A549 treated with ZK216348 at 1 μM for 4 hours (cell line): ENCODE measurements at places on chromosomes 2 and 18. TPM values are rescaled to one million over a fixed set of nuclear protein-coding genes. Genes with fewer than 3 reads are reported as not detected.

Gene TBR1
- not detected in 5 replicates for total RNA-seq

Gene CAPN14
- 0.06 to 0.07 TPM in 2 of 5 replicates, not detected in the others for total RNA-seq

Gene STRADB
- total RNA-seq, result 17.8 to 28.0 TPM (median 21.3 TPM) in 5 replicates

Gene CPLX4
- total RNA-seq, result not detected in 5 replicates

Gene TTLL4
- total RNA-seq, result 26.7 to 30.8 TPM (median 27.5 TPM) in 5 replicates

Gene HDHD2
- total RNA-seq, result 5.5 to 12.5 TPM (median 9.2 TPM) in 5 replicates

Gene TUBA3E
- 0.62 to 0.97 TPM (median 0.78 TPM) in 5 replicates for total RNA-seq

Gene ANKRD36B
- 4.3 to 6.7 TPM (median 5.5 TPM) in 5 replicates for total RNA-seq

Gene UGT1A3
- 0.12 to 0.19 TPM (median 0.17 TPM) in 3 of 5 replicates, not detected in the others for total RNA-seq

Gene ERBB4
- not detected in 5 replicates for total RNA-seq

Gene PXDN
- total RNA-seq, result 9.2 to 15.5 TPM (median 13.6 TPM) in 5 replicates

Gene ZAP70
- total RNA-seq, result not detected in 5 replicates

Gene ACTG2
- 0.12 to 0.38 TPM (median 0.13 TPM) in 3 of 5 replicates, not detected in the others for total RNA-seq

Gene TFPI
- total RNA-seq, result 30.8 to 61.9 TPM (median 56.0 TPM) in 5 replicates

Gene TXNDC9
- total RNA-seq, result 35.2 to 73.3 TPM (median 39.8 TPM) in 5 replicates

Gene APCDD1
- total RNA-seq, result not detected in 5 replicates

Gene TEKT4
- total RNA-seq, result not detected in 5 replicates

Gene RPL37A
- total RNA-seq, result 4,513 to 5,907 TPM (median 5,049 TPM) in 5 replicates

Gene ARHGEF4
- total RNA-seq, result 5.8 to 9.2 TPM (median 7.6 TPM) in 5 replicates

Gene ST8SIA5
- total RNA-seq, result 0.18 TPM in 1 of 5 replicates, not detected in the others

Gene WDR7
- total RNA-seq, result 2.1 to 4.3 TPM (median 3.2 TPM) in 5 replicates

Gene COLEC11
- total RNA-seq, result 0.39 to 1.4 TPM (median 0.47 TPM) in 5 replicates

Gene TM4SF20
- 5.9 to 9.9 TPM (median 8.4 TPM) in 5 replicates for total RNA-seq

Gene EMILIN1
- 0.34 to 0.64 TPM (median 0.43 TPM) in 5 replicates for total RNA-seq

Gene SLC35F5
- 25.3 to 57.3 TPM (median 44.0 TPM) in 5 replicates for total RNA-seq

Gene WDSUB1
- total RNA-seq, result 7.3 to 9.1 TPM (median 8.0 TPM) in 5 replicates

Gene C2orf72
- total RNA-seq, result 5.3 to 8.1 TPM (median 6.5 TPM) in 5 replicates

Gene SFTPB
- total RNA-seq, result 0.11 to 0.14 TPM in 2 of 5 replicates, not detected in the others

Gene DOK6
- not detected in 5 replicates for total RNA-seq

Gene GPR39
- total RNA-seq, result 7.4 to 10.3 TPM (median 9.6 TPM) in 5 replicates

Gene IHH
- 0.25 to 0.47 TPM (median 0.37 TPM) in 4 of 5 replicates, not detected in the other for total RNA-seq

Gene PER2
- 3.8 to 6.2 TPM (median 5.7 TPM) in 5 replicates for total RNA-seq

Gene ARHGAP25
- total RNA-seq, result 0.14 to 0.39 TPM (median 0.29 TPM) in 4 of 5 replicates, not detected in the other

Gene ECEL1
- 0.07 to 0.31 TPM (median 0.21 TPM) in 4 of 5 replicates, not detected in the other for total RNA-seq

Gene CFAP221
- 0.20 to 0.64 TPM (median 0.35 TPM) in 5 replicates for total RNA-seq

Gene GKN2
- total RNA-seq, result 2.7 to 6.0 TPM (median 3.7 TPM) in 5 replicates

Gene EDAR
- 0.05 to 0.08 TPM in 2 of 5 replicates, not detected in the others for total RNA-seq

Gene CERKL
- total RNA-seq, result 0.21 to 0.91 TPM (median 0.24 TPM) in 5 replicates

Gene MALL
- total RNA-seq, result 131 to 207 TPM (median 152 TPM) in 5 replicates

Gene CCDC178
- not detected in 5 replicates for total RNA-seq
